ENCODE measurements at places on chromosomes 2 and 18. TPM values are rescaled to one million over a fixed set of nuclear protein-coding genes. Genes with fewer than 3 reads are reported as not detected.

Gene SNED1
- 44.7 TPM for total RNA-seq

GRCh38 chr18:11728249-11728648 is 39.2 kb downstream of the GNAL start:
- no peak for DNase-seq

- no peak for DNase-seq
Measured at GRCh38 chr2:64018701-64019082, 536 bp downstream of the VPS54 start.

GRCh38 chr18:49874238-49874637 is 60.9 kb upstream of the ACAA2 start:
- DNase-seq = no peak

- no peak for DNase-seq
Measured at GRCh38 chr2:48707466-48707865, 48.1 kb downstream of the LHCGR start.

DNA sequence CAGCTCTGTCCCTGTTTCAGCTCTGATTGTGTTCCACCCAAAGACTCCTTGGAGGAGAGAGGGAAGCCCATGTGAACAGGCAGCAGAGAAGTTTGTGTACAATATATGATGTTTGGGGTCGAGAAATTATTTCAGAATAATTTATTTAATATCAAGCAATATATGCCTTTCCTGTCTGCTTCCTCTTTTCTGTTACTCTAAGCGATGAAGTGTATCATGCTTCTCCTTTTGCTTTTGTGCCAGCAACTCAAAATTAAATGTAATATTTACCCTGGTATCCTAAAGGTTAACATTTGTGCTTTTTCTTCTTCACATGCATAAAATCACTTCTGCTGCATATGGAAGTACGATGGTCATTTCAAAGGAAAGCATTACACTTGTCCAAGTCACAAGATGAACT is 2.4 kb upstream of the NTSR2 start:
- no peak for DNase-seq

DNA sequence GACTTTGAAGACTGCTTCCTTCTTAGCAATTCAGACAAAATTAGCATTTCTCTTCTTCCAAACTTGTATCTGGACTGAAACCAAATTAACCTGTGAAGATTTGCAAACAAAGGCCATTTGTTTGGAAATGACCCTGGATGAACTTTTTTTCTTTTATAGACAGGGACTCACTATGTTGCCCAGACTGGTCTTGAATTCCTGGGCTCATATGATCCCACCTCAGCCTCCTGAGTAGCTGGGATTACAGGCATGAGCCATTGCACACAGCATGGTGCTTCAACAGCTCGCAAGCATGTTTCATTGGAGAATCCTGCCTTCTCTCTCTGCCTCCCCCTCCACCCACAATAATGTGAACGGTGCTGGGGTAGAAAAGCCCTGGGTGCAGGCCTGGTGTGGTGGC is 170.2 kb downstream of the ARL4C start:
- DNase-seq = no peak

GRCh38 chr2:118982039-118982438 is 40.0 kb downstream of the MARCO start:
- no peak for DNase-seq

DNA sequence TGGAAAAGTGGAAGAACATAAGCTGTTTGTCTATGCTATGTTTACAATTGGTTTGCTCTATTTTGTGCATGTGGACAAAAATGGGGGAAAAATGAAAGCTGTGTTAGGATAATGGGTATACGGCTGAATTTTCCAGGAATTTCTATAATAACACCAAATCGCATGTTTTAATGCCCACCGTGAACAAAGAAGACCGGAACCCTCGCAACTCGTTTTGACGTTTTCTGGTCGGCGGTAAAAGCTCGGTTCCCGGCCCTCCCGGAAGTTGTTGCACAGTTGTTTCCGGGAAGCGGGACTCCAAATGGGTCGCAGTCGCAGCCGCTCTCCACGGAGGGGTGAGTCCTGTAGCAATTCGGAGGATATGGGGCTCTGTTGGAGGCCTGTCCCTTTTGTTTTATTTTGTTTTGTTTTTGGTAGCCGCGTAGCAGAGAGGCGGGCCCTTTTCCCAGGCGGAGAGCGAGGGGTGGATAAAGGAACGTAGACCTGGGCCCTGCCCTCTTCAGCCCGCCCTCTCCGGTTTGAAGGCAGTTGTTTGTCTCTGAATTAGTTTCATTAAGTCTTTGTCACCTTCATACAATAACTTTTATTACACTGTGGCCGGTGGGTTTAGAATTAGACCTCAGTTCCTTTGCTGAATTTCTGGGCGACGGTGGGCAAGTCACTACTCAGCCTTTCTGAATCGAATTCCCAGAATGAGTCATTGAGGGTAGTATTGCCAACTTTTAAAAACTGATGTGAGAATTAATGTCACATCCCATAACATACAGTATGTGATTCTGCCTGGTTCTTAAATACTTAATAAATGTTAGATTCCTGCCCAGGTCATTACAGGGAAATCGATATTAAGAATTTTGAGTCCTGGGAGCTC is at the start of gene SNRNP27:
TSS of gene SNRNP27 (plus strand) at position 273 of the 868 bp plus-strand sequence. CDS start at position 302, 29 bp downstream.
- DNase-seq = peak; percentile 69

GRCh38 chr2:95231723-95232122 is 24.4 kb downstream of the ZNF892 start:
- no peak for DNase-seq

Measured in activated B cell treated with CpG ODN at 0.5 μM for 24 hours (primary cell).